ENCODE measurements at places on chromosomes 1 and 21.

DNA sequence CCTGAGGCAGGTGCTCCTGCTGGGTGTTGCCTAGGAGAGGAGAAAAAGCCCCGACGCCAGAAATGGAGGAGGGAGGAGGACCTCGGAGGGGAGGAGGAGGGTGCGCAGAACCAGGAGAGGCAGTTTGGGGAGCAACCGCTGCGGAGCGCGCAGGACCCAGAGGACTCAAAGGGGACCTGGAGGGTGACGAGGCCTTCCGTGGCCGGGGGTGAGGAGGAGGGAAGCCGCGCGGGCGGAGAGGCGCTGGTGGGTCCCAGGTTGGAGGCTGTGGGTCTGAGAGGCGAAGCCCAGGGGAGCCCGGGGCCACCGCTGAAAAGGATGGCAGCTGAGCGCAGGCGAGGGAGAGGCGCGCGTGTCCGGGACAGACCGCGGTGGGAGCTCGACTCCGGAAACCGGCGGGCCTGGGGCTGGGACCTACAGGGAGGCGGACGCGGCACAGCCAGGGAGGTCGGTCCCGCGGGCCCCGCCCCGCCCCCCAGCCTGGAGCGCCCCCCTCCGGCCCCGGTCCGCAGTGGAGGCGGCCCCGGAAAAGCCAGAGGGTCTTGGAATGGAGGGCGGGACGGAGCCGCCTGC, 15.1 kb downstream of the RNF223 start:
- DNase-seq: no peak

GRCh38 chr1:164713456-164714207, 154.6 kb downstream of the PBX1 start:
- DNase-seq: no peak

GRCh38 chr21:29496337-29496736, 197.6 kb downstream of the BACH1 start:
- DNase-seq: no peak

- DNase-seq: no peak
These were observed 300.6 kb upstream of the PRMT6 start for GRCh38 chr1:106755682-106756406.

GRCh38 chr21:41651830-41652229, 115.0 kb downstream of the RIPK4 start:
- DNase-seq: no peak

DNA sequence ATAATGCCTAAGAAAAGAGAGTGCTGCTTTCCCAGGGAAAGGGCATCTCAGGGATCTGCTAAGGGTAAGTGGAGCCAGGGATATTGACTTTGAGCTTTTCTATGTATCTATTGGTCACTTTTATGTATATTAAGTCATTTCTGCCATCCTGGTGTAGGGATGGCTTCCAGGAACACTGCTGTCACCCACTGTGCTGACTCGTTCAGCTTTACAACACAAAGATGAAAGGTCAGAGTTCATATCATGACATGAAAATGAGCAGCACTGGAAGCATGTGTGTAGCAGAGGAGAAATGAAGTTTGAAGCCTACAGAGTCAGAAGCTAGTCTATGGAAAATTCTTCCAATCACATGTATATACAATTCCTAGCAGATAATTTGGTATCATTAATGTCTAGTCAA, 37.1 kb upstream of the RGS8 start:
- DNase-seq: no peak

DNA sequence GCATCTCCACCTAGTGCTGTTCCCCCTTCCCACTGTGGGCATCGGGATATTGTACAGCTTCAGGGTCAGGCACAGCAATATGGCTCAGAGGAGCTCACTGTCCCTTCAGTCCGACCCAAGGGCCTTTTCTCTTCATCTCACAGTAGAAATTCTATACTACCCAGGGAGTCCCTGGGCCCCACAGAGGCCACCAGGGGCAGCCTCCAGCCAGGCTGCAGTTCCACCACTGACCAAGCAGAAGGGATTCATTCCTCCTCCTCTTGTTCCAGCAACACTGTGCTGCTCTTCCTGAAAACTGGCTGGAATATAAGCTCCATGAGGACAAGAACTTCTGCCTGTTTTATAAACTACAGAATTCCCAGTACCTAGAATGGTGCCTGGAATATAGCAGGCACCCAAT, 70.5 kb downstream of the CD34 start:
- no peak for DNase-seq

- DNase-seq: no peak
These were observed 78.9 kb downstream of the MAP3K21 start for GRCh38 chr1:233406339-233406960.
